ENCODE measurements at places on chromosomes 4 and X.

DNA sequence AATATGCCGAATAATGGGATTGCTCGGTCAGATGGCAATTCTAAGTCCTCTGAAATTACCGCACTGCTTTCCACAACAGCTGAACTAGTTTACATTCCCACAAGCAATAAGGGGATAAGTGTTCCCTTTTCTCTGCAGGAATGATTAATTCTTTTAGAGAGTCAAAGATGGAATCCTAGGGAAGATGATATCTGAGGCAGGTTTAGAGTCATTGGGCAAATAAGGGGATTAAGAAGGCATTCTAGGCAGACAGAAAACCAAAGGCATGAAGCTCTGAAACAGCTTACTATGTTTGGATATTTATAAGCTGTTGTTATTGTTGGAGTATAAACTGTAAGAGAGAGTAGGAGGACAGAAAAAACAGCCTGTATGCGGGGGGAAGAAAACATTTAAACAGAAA lies 85.7 kb downstream of the TET2 start:
- DNase-seq, result no peak

- no peak for DNase-seq
These were observed 581 bp downstream of the DNAJB14 start for GRCh38 chr4:99945718-99946355.

GRCh38 chr4:165367040-165367439 lies 11.8 kb upstream of the CPE start:
- no peak for DNase-seq

- DNase-seq, result no peak
These were observed 154.4 kb upstream of the RPL34 start for GRCh38 chr4:108465886-108466500.

- no peak for DNase-seq
These were observed 863.1 kb upstream of the FTHL17 start for GRCh38 chrX:31934842-31935370.

DNA sequence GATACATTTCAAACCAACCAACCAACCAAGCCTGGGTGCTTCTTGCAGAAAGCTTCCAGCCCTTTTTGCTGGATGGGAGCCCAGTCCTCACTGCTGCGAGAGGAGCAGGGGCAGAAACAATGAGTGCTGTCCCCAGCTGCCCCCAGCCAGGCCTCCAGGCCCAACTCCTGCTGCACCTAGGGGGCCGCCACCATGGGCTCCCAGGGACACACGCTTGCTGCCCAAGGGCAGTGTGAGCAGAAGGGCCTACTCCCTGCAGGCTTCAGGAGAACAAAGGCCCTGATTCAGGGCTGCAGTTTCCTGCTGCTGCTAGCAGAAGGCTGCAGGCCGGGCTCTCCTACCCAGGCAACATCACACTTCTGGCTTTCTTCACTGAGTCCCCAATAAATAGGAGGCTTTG lies 37.7 kb upstream of the ENPP6 start:
- peak; percentile 45 for DNase-seq

- DNase-seq, result no peak
These were observed 43.6 kb downstream of the UNC5C start for GRCh38 chr4:95505151-95505550.

DNA sequence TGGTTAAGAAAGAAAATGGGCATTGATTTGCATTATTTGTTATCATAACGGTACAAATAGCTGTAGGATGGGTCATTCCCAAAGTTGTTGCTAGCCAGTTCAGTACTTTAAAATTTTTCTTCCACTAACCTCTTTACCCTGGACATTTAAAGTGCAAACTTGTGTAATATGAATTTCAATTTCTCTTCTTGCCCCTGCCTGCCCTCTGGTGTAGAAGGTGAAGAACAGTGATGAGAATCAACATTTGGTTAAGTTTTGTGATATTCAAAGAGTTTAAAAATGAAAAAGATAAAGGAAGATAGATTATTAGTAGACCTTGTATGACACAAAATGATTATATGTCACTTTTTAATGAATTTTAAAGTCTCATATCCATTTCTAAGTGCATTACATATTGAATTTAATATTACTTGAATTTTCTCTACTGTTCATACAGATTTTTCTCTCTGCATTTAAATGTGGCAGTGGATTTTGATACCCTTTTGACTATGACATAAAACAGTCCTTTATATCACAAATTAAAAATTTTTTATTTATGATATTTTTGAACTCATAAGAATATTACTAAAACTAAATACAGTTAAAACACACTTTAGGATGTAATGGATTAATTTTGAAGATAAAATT lies 337.7 kb downstream of the BMPR1B start:
- DNase-seq, result no peak

- no peak for DNase-seq
These were observed 148.8 kb downstream of the HS6ST2 start for GRCh38 chrX:132809581-132809980.

DNA sequence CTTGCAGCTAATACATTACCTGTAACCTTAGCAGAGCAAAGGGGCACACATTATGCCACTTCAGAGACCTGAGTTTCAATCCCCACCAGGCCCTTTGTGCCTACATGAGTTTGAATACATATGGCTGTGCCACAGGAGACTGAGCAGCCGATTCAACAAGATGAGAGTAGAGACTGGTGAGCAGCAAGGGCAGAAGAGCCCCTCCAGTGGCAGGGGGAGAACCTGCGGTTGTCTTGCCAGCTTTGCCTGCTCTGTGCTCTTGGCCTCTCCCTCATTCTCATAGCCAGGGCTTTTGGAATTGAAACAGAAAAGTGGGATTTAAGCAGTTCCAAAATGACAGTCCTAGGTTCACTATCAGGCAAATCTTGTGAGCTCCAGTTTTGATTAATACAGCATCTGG lies 52.3 kb upstream of the CLNK start:
- no peak for DNase-seq

DNA sequence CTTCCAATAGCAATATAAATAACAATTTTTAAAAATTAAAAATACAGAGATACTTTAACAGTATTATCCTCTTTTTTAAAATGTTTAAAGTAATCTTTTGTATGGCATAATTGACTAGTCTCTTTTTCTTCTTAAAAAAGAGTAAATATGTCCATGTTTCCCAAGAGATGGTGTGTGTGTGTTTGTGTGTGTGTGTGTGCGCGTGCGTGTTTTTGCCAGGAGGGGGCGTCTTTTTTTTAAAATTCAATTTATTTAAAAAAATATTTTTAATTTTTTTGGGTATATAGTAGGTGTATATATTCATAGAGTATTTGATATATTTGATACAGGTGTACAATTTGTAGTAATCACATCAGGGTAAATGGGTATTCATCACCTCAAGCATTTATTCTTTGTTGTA lies 1073.7 kb downstream of the PCDH7 start:
- DNase-seq, result no peak

DNA sequence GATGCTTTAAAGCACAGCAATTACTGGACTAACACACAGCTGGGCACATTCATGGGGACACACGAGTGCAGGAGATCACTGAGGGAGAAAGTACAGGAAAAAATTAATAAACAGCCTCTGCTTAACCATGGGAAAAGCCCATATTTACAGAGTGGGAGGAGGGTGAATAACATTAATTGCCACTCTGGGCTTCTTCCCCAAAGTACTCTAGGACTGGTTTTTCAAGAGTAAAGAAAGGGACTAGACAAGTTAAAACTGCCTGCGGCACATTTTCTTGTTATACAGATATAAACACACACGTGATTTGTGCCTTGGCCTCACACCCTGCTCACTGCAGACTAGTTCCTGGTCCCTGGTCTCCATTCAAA lies 179.7 kb upstream of the TET2 start:
- no peak for DNase-seq

DNA sequence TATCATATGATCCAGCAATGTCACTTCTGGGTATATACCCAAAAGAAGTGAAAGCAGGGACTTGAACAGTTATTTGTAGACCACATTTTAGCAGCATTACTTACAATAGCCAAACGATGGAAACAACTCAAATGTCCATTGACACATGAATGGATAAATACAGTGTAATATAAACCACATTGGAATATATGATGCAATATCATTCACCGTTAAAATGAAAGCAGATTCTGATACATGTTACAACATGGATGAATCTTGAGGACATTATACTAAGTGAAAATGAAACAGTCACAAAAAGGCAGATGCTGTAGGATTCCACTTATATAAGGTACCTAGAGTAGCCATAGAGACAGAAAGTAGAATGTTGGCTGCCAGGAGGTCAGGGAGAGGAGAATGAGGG lies 130.5 kb upstream of the SMAD1 start:
- DNase-seq, result no peak

DNA sequence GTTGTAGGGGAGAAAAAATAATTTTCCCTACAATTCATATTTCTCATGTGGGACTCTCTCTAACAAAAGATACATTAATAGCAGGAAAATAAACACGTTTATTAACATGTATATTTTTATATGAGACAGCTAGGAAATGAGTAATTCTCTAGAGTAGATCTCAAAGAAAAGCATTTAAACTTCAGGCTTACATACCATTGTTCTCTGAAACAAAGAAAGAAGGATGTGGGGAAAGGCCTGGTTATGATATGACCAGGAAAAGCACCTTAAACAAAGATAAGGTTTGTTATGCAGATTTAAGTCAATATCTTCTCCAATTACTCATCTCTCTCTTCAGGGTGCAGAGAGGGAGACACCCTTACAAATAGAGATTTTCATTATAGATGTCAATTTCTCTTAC lies 131.3 kb downstream of the SLC7A11 start:
- DNase-seq, result no peak

GRCh38 chr4:152363086-152363485 lies 172.8 kb downstream of the FBXW7 start:
- DNase-seq, result no peak

- no peak for DNase-seq
These were observed 500.2 kb downstream of the IDS start for GRCh38 chrX:149004936-149005335.

GRCh38 chrX:1507511-1508463 lies 29.2 kb downstream of the P2RY8 start:
- no peak for DNase-seq

DNA sequence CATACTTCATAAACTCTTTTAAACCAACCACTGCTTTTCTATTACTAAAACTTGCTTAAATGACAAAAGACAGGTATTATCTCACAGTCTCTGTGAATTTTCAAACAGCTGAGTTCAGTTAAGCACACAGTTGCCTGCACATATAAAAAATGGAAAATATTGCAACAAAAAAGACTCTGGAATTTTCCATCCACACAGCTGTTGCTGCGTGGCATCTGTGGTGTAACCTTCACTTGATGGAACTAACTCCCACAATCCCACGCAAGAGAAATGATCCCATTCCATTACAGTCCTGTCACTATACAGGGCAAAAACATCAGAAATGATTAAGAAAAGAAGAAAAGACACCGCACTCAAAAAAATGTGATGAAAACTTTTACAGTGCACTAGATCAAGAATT lies 149.8 kb upstream of the TBL1X start:
- DNase-seq, result no peak

- DNase-seq, result no peak
These were observed 159.3 kb downstream of the EPHA5 start for GRCh38 chr4:65510976-65511375.

DNA sequence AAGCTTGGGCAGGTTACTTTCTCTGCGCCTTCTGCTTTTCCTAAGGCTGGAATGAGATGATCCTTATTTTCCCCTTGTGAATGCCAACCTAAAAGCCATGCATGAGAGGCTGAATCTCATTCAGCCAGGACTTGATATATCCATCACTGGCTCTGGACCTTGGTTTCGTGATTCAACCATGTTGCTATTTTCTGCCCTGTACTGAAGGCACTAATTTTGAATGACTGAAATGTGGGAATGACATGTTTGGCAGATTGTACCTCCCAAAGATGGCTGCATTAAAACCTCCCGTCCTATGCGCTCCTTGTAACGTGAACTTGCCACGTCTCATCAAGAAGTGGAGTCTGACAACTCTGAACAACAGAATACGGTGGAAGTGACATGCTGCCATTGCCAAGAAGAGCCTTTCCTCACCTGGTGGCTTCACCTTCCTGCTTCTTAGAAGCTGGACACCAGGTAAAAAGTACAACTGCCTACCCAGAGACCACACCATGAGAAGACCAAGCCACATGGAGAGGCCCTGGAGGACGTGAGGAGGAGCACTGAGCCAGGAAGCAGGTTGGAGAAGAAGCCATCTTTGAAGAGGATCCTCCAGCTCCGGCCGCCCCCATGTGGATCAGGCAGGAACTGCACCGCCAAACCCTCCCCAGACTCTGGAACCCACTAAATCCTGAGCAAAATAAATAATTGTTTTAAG lies 174.5 kb downstream of the NSUN7 start:
- peak; percentile 56 for DNase-seq

DNA sequence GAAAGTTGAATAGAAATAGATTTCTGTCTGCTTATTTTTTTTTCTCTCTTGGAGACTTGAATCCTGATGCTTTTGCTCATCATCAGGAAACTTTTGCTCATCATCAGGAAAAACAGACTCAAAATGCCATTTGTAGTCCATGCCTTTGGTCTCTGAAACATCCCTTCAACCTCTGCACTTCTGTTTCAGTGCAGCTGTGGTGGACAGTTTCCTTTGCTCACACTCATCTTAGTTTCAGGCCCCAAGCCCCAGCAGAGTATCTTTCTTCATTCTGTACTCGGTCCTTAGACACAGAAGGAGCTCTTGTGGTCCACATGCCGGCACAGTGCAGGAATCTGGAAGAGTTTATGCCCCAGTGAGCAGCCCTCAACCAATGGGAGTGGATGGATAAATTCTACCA lies 337.9 kb downstream of the PPP3CA start:
- DNase-seq, result no peak

- DNase-seq, result no peak
These were observed 116.3 kb downstream of the BMP15 start for GRCh38 chrX:51026862-51027261.

DNA sequence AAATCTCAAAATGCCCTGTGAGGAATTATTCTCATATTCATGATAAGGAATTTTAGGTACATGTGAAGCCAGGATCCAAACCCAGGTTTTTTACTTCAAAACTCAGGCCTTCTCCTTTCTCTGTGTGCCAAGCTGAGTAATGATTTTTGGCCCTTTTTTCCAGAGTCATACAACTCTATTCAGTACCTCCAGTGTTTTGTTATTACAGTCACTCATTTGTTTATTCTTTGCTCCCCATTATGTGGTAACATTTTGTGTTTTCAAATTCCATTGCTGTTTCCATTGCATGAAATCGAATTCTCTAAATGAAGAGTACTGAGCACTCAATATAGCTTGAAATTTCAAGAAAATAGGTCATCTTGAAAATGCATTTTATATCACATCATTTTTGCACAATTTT lies 315.4 kb downstream of the NR3C2 start:
- no peak for DNase-seq

DNA sequence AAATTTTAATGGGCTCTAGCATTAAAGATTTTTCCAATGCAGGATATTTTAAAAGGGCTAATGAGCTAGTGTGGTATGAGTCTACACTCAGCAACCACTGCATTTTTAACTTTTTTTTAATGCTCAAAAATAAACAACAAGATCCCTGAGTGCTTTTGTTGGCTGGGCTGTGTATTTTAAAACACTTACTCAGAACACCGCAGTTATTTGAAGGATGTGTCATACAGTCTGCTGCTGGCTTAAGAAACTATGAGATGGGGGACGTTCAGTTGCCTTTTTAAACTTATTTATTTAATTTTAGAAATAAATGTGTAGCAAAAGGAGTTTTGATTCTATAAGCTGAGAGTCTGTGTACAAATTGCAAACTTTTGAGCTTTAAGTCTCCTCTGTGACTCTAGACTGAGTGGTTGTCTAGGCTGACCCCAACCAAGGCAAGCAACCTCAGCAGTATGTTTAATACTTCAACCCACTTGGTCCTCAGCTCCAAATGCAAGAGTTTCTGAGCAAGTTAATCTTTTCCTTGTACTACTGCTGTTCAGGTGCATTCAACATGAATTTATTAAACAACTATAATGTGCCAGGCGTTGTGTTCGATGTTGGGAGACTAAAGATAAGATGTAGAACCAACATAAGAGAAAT lies 278.6 kb upstream of the DIPK2B start:
- no peak for DNase-seq

- DNase-seq, result peak; percentile 79
These were observed 5.9 kb downstream of the TIMM17B start for GRCh38 chrX:48891402-48892288.

Data from stimulated activated effector memory CD8-positive, alpha-beta T cell treated with anti-CD3 and anti-CD28 coated beads, Interleukin-12 subunit alpha, Interleukin-12 subunit beta, amount 100 ng/mL, for 72 hours (primary cell).